Activated CD8-positive, alpha-beta memory T cell treated with anti-CD3 and anti-CD28 coated beads for 4 hours (primary cell): ENCODE measurements at places on chromosomes 5 and 9.

- no peak for DNase-seq
Observed at GRCh38 chr5:20368571-20369517, 380.8 kb upstream of the CDH18 start.

GRCh38 chr5:55471468-55471867 lies 63.3 kb downstream of the PLPP1 start:
- DNase-seq = no peak

DNA sequence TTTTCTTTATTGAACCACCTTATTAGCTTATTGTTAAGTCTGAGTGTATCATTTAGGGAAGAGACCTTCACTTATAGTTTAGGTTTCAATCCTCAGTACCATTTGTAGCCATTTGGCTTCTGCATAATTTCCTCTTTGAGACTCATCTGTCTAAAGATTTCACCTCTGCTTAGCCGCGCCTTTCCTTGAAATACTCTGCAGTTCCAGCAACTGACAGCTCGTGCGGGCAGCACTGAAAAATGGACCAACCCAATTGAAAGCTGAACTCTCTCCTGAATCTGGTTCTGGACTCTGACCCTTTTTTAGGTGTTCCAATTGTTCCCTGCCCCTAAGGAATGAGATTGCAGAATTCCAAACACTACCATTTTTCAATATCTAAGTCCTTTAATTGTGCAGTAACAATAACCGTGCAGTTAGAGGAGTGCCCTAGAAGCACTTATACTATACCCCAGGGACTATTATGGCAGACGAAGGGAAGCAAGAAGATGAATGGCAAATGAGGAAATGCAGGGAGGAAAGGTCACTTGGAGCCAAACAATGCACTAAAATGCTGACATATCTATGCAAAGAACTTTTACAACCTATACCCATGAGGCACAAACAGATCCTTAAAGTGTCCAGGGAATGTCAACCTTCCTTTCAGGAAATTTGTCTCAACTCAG lies 50.1 kb upstream of the PDE4D start:
- no peak for DNase-seq

DNA sequence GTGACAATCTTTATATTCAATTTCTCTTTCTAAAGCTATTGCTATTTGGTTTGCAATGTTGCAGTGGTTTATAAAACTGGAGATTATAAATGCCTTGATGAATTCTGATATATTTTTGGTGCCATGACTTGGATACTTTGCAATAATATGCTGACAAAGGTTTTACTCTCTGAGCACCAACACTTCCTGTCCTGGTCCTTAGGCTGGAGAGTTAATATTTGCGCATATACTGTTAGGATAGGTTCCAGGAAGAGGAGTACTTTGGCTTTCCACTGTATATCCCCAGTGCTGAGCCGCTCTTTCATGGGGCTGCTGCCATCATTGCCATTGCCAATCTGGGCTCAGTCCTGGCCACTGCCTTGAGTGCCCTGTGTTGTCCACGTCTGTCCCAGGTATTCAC lies 139.6 kb downstream of the ZCCHC7 start:
- no peak for DNase-seq

DNA sequence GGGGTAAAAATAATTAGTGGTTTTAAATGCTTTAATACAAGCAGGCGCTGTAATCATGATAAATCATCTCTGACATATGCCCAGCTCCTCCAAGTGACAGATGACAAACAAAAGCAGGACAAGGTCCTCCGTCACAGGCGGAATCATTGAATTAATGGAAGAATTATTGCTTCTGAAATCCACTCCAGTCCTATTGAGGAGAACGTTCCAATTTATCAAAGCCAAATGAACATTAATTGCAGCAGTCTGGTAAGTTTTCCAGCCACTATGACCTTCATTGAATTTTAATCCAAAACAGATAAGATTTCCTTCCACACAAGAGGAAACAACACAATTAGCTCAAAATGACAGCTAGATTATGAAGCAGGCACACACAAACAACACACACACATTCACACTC lies 136.8 kb downstream of the ASTN2 start:
- DNase-seq = no peak

DNA sequence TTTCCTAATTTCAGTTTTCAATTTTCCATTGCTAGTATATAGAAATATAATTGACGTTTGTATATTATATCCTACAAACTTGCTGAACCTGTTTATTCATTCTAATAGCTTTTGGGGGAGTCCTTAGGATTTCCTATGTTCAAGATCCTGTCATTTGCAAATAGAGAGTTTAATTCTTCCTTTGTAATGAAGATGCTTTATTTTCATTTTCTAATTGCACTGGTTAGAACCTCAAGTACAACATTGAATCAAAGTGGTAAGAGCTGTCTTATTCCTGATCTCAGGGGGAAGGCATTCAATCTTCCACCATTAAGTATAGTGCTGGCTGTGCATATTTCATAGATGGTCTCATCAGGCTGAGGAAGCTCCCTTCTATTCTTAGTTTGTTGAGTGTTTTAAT lies 15.6 kb upstream of the SLC24A2 start:
- no peak for DNase-seq

DNA sequence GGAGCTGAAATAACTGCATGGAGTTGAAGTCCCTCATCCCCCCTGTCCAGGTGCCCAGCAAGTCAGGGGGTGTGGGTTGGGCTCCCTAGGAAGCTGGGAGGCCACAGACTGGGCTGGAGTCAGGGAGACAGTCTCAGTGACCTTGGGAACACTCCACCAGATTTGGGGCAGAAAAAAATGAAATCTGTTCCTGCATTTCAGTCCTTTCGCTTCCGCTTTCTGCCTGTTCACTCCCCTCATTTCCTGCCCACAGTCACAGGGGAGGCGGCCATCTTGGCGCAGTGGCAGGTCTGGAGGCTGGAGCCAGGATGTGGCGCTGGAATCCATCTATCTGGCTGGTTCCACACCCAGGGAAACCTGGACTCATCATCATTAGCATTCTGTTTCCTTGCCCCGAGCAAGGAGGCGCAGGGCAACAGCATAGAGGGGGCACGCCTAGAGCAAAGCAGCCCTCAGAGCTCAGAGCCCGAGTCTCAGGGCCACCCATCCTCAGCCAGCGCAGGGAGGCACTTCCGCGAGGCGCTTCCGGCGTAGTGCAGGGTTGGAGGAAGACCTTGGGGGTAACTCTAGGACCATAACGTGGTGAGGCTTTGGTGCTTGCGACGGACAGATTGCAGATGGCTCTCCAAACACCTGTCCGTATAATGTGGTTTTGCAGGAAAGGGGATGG lies 86.2 kb upstream of the HSPA9 start:
- no peak for DNase-seq

GRCh38 chr5:36442352-36442751 lies 140.7 kb upstream of the RANBP3L start:
- DNase-seq = no peak

DNA sequence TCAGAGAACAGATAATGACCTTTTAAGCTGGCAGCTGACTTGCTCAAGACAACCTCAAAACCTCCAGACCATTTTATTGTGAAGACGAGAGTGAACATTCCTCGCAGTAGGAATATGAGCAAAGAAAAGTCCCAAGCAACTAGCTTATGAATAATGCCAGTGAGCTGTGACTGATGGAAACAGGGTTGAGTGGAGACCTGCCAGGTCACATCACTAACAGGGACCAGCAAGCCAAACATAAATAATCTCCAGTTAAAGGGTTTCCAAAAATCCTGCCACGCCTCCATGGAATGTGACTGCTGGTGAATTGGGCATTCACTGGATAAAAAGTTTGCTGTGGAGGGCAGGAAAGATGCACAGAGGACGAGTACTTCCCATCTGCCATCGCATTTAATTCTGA lies 185.4 kb downstream of the CRB2 start:
- no peak for DNase-seq

DNA sequence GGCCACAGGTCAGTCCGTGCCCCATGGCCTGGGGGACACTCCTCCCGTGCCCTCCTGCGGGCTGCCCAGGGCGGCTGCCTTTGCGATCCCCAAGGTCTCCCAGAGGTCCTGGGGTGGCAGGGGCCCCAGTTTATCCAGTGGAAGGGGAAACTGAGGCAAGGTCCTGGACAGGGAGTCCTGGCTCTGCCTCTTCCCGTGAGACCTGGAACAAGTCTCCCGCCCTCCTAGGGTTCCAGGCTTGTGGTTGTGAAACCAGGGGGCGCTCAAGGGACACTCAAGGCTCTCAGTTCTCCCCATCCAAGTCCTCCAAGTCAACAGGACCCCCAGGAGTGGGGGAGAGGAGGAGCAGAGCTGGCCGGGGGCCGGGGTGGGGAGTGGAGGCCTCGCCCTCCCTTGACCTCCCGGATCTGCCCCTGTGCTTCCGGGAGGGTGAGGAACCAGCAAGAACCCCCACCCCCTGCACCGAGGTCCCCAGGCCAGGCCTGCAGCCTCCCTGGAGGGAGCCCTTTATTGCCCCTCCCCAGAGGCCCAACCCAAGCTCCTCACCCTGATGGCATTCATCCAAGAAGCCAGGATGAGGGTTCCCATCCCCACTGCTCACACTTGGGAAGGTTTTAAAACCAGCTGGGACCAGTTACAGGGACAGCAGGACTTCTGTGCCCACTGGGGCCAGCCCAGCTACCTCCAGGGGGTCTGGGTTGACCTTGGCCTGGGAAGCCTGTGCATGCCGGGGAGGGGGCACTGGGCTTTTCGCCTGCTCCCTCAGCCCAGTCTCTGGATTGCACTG lies 24.7 kb upstream of the TMEM250 start:
- no peak for DNase-seq

DNA sequence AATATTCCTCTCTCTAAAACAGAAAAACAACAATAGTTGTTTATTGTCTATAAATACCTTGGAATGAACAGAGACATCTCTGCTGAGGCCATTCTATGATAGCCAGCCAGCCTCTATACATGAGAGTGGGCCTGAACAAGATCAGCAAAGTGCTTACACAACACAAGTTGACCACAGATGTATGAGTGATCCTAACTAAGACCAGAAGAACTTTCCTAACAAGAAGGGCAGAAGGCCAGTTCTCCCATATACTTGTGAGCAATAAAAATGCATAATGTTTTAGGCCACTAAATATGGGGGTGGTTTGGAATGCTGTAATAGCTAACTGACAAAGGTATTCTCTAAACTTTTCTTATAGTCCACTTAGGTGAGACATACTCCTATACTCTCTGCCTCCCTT lies 345.7 kb downstream of the SPATA31D1 start:
- DNase-seq = no peak

- DNase-seq = no peak
Observed at GRCh38 chr5:140113180-140113698, 670 bp upstream of the PURA start.

- no peak for DNase-seq
Observed at GRCh38 chr9:96478829-96479371, 28.9 kb downstream of the HABP4 start.

GRCh38 chr5:98839469-98840383 lies 66.3 kb downstream of the RGMB start:
- DNase-seq = no peak

DNA sequence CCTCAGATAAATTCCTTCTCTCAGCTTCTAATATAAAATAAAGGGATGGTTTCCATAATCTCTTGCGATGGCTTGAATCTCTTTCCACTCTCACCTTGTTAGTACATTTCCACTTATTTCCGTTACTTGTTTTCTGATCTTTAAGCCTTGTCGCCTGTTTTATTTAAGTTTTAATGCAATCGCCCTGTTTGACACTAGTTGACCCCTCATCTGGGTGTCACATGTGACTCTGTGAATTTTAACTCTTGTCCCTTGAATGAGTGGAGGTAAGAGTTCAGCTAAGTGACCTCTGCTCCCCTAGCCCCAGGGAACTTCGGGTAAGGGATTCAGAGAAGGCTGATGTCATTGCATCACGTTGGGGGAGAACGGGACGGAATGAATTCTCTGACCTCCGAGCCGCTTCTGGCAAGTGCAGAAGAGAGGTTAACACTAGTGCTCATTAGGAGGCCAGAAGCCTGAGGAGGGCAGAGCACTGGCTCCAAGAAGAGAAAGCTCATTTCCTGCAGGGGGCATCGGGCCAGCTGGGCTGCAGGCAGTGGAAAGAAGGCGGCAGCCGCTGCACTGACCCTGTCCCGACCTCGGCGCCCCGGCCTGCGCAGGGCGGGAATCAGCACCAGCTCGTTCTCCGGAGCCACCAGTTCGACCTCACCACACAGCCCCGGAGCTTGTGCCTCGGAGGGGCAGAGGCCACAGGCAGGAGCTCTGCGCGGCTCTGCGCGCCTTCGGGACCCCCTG lies 569 bp downstream of the HINT2 start:
- DNase-seq = no peak

- no peak for DNase-seq
Observed at GRCh38 chr5:170917113-170917512, 55.3 kb downstream of the RANBP17 start.

- DNase-seq = no peak
Observed at GRCh38 chr5:88142886-88143692, 125.6 kb downstream of the TMEM161B start.

DNA sequence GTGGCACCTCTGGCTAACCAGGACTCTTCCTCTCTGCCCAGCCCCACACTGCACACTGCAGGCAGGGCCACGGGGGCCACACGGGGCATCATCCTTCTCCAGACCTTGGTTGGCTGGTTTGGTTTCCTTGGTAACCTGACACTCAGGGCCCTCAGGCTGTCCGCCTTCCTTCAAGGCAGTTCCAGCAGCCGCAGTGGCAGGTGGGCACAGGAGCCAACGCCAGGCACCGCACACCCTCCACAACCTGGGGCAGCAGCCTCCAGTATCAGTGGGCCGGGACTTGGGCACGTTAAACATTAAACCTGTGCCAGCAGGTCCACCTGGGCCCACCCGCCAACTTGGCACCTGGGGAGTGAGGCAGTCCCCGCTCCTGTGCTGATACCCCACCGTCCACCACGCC lies 1.9 kb downstream of the NPDC1 start:
- DNase-seq = no peak

DNA sequence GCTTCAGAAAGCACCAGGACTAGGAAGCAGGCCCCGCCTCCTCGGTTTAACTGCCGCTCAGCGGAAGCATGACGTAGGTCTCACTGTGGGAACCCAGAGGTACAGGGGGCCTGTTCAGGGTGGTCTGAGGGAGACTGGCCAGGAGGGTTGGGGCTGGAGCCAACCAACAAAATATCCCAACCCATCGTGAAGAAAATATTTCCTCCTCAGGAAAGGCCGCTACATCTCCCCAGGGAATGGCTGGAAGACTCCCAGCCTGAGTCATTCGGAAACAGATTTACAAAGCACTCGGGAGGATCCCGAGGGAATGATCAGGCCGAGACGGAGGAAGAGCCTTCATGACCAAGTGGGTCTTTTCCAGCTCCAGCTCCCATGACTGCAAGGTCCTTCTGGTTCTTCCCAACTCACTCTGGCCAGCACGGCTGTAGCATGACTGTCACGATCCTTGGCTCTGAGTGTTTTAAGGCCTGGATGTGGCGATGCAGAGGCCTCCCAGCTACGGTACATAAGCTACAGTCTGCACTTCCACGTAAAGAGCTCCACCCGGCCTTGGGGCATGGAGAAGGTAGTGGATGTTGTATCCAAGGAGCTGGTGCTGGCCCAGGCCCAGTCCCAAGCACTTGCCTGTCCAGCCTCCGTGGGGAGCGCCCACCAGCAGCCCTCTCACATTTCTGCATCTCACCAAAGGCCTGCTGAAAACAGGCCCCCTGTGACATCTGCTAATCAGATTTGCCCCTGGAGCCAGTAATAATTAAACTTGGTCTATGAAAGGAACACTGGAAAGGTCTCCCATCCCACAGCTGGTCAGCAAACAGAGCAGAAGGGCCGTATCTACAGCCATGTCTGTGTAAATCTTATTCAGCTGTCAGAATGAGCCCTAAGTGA lies 100.6 kb downstream of the LHFPL2 start:
- DNase-seq = no peak

- no peak for DNase-seq
Observed at GRCh38 chr5:10153808-10154537, 95.7 kb downstream of the ATPSCKMT start.

- DNase-seq = no peak
Observed at GRCh38 chr5:139895046-139895445, 99.4 kb downstream of the PSD2 start.

- DNase-seq = no peak
Observed at GRCh38 chr9:136741883-136742571, 713 bp downstream of the LCN10 start.
